ENCODE measurements at places on chromosomes 4 and X. TPM values are rescaled to one million over a fixed set of nuclear protein-coding genes. Genes with fewer than 3 reads are reported as not detected.

- H3K27ac ChIP-seq, result peak overlapping the region; percentile 72
- no peaks in the 10 kb centered on the region for H3K27me3 ChIP-seq
- H3K36me3 ChIP-seq, result no peaks in the 10 kb centered on the region
- no peaks in the 10 kb centered on the region for H3K4me1 ChIP-seq
- peak overlapping the region; percentile 95 for H3K4me3 ChIP-seq
- DNase-seq, result no peak
Observed at GRCh38 chr4:1869530-1870327, 1.5 kb upstream of the NSD2 start.

- H3K4me3 ChIP-seq, result no peak overlapping the region
- DNase-seq, result no peak
- no peaks in the 10 kb centered on the region for H3K4me1 ChIP-seq
- no peaks in the 10 kb centered on the region for H3K36me3 ChIP-seq
- H3K27ac ChIP-seq, result no peak overlapping the region
Observed at GRCh38 chr4:129804461-129804981, 708.6 kb downstream of the C4orf33 start.

GRCh38 chr4:127995776-127996175 is 30.6 kb downstream of the ABHD18 start:
- no peak for DNase-seq
- no peaks in the 10 kb centered on the region for H3K4me1 ChIP-seq
- no peak overlapping the region for H3K27ac ChIP-seq

DNA sequence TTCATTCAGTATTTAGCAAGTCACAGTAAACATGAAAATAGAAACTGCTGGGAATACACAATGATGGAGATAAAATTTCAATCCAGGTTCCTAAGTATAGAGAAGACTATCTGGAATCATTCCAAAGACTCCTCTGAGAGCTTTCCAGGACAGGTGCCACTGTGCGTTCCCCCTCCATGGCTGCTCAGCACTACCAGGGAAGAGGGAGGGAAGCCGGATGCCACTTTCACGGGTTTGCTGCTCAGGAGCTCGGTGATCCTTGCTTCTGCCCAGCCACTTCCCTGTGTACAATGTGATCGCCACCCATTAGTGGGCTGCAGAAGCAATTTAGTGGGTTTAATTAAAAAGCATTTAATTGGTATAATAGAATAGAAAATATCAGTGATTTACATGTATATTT is 94.5 kb downstream of the FNIP2 start:
- no peaks in the 10 kb centered on the region for H3K4me1 ChIP-seq

DNA sequence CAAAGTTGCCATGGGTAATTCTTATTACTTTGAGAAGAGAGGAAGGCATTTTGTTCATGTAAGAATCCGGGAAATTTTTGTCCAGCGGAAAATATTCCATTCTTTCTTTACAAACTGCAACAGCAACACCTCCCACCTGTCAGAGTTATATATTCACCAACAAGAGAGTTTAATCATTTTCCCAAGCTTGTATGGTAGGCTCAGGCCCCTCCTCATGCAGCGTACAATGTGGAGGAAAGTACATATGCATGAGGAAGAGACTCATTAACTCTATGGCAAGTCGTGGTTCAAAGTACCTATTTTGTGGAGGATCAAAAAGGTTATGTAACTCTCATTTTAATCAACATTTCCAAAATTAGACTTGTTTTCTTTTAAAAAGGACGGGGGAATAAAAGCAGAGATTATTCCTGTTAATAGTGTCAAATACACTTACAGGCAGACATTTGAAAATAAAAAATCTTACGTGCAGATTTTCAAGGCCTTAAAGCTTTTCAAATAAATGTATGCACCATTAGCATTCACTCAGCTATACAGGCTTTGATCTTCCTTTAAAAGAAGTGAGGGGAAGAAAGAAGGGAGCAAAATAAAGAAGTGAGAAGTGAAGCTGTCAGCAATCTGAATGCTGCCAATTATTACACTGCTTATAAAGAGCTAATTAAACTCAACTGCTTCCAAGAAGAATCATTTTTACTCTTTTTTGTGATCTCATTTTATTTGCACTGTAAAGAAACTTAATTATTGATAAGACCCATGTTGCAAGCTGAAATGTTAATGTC is 204.8 kb downstream of the FAT4 start:
- H3K4me3 ChIP-seq, result no peak overlapping the region
- no peaks in the 10 kb centered on the region for H3K27me3 ChIP-seq
- no peak for DNase-seq
- no peaks in the 10 kb centered on the region for H3K4me1 ChIP-seq

GRCh38 chr4:15378062-15378461 is 49.8 kb upstream of the C1QTNF7 start:
- no peaks in the 10 kb centered on the region for H3K36me3 ChIP-seq
- peaks cover 21% of the 10 kb centered on the region for H3K4me1 ChIP-seq

- H3K27ac ChIP-seq, result no peak overlapping the region
- no peak for DNase-seq
- H3K27me3 ChIP-seq, result no peaks in the 10 kb centered on the region
- H3K4me3 ChIP-seq, result no peak overlapping the region
Observed at GRCh38 chr4:26023203-26023972, 109.4 kb downstream of the SMIM20 start.

DNA sequence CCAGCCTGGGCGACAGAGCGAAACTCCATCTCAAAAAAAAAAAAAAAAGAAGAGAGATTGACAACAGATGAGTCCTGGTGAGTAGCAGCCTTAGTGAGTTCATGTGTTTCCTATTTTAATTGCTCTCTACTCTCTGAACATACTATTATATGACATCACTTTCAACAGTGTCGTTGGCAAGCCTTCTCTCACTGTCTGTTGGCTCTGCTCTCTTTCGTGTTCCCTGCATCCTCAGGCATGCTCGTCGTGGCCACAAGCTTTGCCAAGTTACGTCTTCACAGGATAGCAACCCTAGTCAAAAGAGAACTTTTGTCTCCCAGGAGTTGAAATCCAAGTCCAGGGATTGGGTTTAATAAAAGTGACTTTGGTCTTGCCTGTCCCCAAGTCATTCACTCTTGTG is 117.1 kb upstream of the EGFL6 start:
- no peak overlapping the region for H3K4me3 ChIP-seq
- no peaks in the 10 kb centered on the region for H3K27me3 ChIP-seq
- no peaks in the 10 kb centered on the region for H3K36me3 ChIP-seq
- DNase-seq, result no peak
- no peak overlapping the region for H3K27ac ChIP-seq

GRCh38 chr4:185011408-185011807 is 6.9 kb upstream of the HELT start:
- no peaks in the 10 kb centered on the region for H3K4me1 ChIP-seq
- H3K36me3 ChIP-seq, result no peaks in the 10 kb centered on the region
- no peak for DNase-seq

- no peak overlapping the region for H3K4me3 ChIP-seq
- H3K27ac ChIP-seq, result no peak overlapping the region
- no peak for DNase-seq
- no peaks in the 10 kb centered on the region for H3K27me3 ChIP-seq
- H3K4me1 ChIP-seq, result no peaks in the 10 kb centered on the region
Observed at GRCh38 chrX:38271154-38271716, 50.6 kb upstream of the SRPX start.

DNA sequence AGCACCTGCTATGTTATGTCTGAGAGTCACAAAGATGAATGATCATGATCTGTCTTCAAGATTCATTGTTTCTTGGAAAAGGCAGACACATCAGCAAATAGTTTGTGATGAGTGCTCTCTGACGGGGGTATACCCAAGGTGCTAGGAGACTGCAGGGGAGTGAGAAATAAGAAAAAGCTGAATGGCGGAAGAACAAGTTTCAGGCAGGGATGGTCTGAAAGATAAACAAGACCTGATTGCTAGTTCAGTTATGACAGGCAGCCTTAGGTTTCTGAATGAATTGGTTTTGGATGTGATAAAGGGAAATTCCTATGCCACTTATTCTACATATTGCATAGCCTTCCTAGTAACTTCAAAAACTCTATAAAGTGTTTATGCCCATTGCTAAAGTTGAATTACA is 327.0 kb upstream of the DKK2 start:
- H3K27me3 ChIP-seq, result no peaks in the 10 kb centered on the region
- no peak for DNase-seq

GRCh38 chr4:76457885-76458284 is 22.9 kb downstream of the SHROOM3 start:
- H3K4me3 ChIP-seq, result no peak overlapping the region
- DNase-seq, result no peak
- H3K36me3 ChIP-seq, result no peaks in the 10 kb centered on the region
- H3K27ac ChIP-seq, result no peak overlapping the region

- H3K27ac ChIP-seq, result no peak overlapping the region
- no peaks in the 10 kb centered on the region for H3K27me3 ChIP-seq
- DNase-seq, result no peak
Observed at GRCh38 chr4:151205722-151206121, 71.2 kb upstream of the PRSS48 start.

- no peak overlapping the region for H3K4me3 ChIP-seq
- H3K36me3 ChIP-seq, result no peaks in the 10 kb centered on the region
- H3K27ac ChIP-seq, result no peak overlapping the region
- no peak for DNase-seq
- H3K27me3 ChIP-seq, result no peaks in the 10 kb centered on the region
- no peaks in the 10 kb centered on the region for H3K4me1 ChIP-seq
Observed at GRCh38 chrX:72262077-72262476, 15.0 kb downstream of the RPS4X start.

DNA sequence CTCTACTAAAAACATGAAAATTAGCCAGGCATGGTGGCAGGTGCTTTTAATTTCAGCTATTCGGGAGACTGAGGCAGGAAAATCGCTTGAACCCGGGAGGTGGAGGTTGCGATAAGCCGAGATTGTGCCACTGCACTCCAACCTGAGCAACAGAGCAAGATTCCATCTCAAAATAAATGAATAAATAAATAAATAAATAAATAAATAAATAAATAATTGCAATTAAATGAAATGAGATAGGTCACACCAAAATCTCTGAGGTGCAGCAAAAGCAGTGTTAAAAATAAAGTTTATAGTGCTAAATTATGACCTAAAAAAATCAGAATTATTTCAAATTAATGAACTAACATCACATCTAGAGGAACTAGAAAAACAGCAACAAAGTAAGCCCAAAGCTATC is 13.6 kb upstream of the CYLC1 start:
- no peaks in the 10 kb centered on the region for H3K4me1 ChIP-seq
- H3K27me3 ChIP-seq, result no peaks in the 10 kb centered on the region
- DNase-seq, result no peak
- H3K27ac ChIP-seq, result no peak overlapping the region
- no peak overlapping the region for H3K4me3 ChIP-seq

DNA sequence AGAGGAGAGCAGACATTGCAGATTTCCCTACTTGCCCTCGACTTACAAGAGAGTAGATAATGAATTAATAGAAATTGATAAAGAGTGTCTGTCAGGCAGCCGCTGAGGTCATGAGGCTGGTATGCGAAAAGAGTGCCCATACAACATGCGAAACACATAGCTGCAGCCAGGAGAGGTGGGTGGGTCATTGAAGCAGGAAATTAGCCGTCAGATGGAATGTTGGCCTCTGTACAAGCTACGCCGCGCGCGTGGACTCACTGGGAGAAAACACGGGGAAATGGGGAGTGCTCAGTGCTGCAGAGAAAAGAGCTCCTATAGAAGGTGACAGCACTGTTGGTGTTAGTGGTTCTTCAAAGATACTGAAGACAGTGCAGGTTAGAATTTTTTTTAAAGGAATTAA is 125.1 kb downstream of the RAPGEF2 start:
- no peak overlapping the region for H3K27ac ChIP-seq
- peak overlapping the region; percentile 51 for H3K4me3 ChIP-seq
- peaks cover 3% of the 10 kb centered on the region for H3K4me1 ChIP-seq
- H3K36me3 ChIP-seq, result no peaks in the 10 kb centered on the region
- H3K27me3 ChIP-seq, result no peaks in the 10 kb centered on the region
- DNase-seq, result peak; percentile 80

GRCh38 chr4:13888112-13888511 is 260.6 kb upstream of the BOD1L1 start:
- peaks cover 3% of the 10 kb centered on the region for H3K4me1 ChIP-seq
- H3K36me3 ChIP-seq, result no peaks in the 10 kb centered on the region
- no peak overlapping the region for H3K27ac ChIP-seq
- H3K4me3 ChIP-seq, result no peak overlapping the region

- no peak for DNase-seq
- H3K4me3 ChIP-seq, result no peak overlapping the region
- H3K36me3 ChIP-seq, result no peaks in the 10 kb centered on the region
- H3K27me3 ChIP-seq, result no peaks in the 10 kb centered on the region
Observed at GRCh38 chr4:10982305-10982704, 297.7 kb upstream of the CLNK start.

DNA sequence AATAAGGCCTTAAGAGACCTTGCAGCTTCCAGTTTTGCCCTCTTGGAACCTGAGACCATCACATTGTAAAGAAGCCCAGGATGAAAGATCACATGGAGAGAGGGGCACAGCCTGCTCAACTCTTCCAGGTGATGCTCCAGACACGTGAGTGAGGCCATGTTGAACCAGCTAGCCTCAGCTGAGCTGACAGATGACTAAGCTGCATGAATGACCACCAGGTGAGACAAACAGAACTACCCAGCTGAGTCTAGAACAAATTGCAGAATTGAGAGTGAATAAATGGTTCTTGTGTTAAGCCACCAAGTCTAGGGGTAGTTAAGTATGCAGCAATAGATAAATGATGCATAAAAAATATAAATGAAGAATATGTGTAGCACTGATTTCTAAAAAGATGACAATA is 16.8 kb upstream of the GPR82 start:
- no peak for DNase-seq
- H3K36me3 ChIP-seq, result no peaks in the 10 kb centered on the region
- H3K4me3 ChIP-seq, result no peak overlapping the region
- no peaks in the 10 kb centered on the region for H3K27me3 ChIP-seq

DNA sequence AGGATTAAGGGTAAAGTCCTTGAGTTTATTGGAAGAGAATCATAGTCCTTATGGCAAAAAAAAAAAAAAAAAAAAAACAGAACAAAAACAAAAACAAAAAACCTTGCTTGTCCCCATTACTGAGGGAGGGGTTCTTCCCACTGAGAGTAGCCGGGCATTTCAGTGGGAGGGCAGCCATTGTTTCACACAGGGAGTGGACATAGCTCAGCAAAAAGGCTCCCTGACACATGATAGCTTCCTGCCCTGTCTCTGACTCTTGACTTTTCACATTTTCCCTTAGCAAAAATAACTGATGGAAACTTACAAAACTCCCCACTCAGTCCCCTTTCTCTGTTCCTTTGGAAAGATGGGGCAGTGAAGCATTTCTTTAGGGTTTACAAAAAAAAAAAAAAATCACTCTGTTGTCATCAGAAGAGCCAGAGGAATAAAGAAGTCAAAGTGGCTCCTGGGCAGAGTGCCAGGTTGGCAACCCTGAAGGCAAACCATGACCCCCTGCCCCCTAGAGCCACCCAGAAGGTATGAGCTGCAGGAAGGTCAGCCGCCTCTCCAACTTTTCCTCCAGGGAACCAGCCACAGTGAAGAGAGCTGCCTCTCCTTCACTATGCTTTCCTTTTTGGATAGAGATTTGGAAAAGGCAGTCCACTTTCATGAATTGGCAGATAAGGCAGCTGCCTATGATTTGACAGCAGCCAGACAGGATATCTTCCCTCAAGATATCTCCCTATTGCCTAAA is 170.6 kb downstream of the KDR start:
- no peaks in the 10 kb centered on the region for H3K27me3 ChIP-seq
- H3K36me3 ChIP-seq, result no peaks in the 10 kb centered on the region
- no peak overlapping the region for H3K27ac ChIP-seq
- no peaks in the 10 kb centered on the region for H3K4me1 ChIP-seq
- H3K4me3 ChIP-seq, result no peak overlapping the region
- DNase-seq, result no peak

Gene LONRF3
- total RNA-seq, result 8.4 TPM

Gene ARSJ
- 42.4 TPM for total RNA-seq

Gene SCML2
- 1.5 TPM for total RNA-seq

Gene RIBC1
- total RNA-seq, result 0.58 TPM

Gene PRDM5
- total RNA-seq, result 26.0 TPM

Gene NDUFC1
- 41.9 TPM for total RNA-seq

Gene SPANXD
- not detected for total RNA-seq

Gene PGAM4
- not detected for total RNA-seq

Gene HDX
- total RNA-seq, result 10.4 TPM
